ENCODE measurements at places on chromosomes 12 and 14.

DNA sequence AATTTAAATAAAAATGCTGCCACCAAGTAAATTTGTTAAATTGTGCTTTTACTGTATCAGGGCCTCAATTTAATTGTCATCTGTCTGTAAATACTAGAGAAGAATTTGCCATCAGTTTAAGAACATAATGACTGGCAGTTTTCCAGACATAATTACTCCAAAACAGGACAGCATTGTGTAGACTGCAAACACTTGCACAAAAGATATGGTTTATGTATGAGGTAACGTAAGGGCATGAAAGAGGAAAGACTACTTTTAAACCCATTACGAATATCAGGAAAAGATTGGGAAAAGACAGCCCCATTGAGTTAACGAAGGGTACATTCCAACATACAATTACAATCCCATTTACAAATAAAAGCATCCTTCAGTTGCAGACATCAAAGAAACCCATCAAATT lies 59.8 kb upstream of the KRR1 start:
- no peak for DNase-seq

GRCh38 chr14:73741876-73742519 lies 27.8 kb upstream of the PNMA1 start:
- DNase-seq: no peak

DNA sequence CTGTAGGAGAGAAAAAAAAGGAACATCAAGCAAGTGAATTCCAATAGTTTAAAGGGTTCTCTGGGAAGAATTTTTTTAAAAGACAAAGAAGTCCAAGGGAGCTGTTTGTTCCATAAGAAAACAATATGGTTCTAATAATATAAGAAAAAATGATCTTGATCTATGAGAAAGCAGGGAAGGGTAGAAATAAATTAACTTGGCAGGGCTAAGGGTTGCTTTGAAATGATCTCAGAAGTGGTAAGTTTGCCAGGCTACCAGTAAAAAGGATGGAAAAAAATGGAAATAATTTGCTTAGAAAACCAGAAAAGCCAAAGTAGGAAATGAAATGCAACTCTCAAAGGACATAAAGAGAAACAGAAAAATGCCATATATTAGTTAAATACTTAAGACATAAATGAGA lies 41.7 kb upstream of the EMP1 start:
- DNase-seq: peak; percentile 49

GRCh38 chr12:102970780-102971179 lies 13.3 kb downstream of the ASCL1 start:
- DNase-seq: no peak

- DNase-seq: no peak
These were observed 162.4 kb upstream of the NUDT4 start for GRCh38 chr12:93215290-93215678.

DNA sequence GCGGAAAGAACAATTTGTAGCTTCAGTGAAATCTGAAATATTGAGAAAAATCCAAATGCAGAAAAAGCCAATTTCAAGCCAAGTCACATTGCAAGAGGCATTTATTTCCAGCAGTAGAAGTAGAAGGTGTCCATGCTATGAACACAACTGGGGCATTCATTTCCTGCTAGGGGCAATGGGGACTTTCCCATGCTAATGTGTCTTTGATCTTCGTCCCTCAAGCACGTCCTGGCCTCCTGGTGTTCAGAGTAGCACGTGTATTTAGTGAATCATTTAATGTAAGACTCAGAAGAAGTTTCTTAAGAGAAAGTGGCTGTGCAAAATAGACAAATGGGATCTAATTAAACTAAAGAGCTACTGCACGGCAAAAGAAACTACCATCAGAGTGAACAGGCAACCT lies 267.9 kb downstream of the TMEM132C start:
- DNase-seq: no peak

DNA sequence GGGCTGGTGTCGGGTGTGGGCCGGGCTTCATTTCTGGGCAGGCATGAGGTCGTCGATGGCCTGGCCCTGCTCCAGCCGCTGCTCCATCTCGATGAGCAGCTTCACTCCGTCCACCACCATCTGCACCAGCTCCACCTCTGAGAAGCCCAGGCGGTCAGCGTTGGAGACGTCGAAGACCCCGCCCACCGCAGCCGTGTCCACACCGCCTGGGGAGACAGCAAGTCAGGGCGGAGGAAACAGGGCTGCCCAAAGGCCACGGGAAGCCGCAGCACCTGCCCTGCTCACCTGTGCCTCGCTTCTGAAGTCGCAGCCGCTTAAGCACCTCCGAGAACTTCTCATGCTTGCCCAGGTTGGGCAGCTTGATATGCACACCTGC lies 2.8 kb downstream of the CKB start:
- no peak for DNase-seq

DNA sequence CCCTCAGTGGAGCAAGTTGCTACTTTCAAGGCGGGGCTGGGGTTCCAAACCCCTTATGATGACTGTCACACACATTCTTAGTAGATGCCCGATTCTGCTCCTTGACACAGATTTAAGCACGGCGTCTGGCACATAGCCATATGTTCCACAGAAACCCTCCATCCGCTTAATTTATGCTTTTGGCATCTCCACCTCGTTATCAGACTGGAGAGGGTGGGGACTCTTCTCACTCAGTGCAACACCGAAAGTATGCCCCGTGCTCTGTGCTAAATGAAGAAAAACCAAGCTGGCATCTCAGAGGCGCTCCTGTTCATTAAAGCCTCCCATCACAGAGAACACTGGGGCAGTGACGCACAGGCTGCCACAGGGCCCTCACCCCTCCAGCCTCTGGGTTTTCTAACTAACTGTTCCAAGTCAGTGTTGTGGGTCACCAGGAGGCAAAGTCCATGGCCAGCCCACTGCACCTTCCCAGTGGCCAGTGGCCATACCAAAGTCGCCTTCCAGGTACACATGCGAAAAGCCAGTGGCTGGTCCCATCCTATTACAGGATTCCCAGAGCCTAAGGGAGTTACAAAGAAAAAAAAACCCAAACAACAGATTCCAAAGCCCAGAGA lies 27.3 kb downstream of the CCDC88C start:
- DNase-seq: no peak

DNA sequence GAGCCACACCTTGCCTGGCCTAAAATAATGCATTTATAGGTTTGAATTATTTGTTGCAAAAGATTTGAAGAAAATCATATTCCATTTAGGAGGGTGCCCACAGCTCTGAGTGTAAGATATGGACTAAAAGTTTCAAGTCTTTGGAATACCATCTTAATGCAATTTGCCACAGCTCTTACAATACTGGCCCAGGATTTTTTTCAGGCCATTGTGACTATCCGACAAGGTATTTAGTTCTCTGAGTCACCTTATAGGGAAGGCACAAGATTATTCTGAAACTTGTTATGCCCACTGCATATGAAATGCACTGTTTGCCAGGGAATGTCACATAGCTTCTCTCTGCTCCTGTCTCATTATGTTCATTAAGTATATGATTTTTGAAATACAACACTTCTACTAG lies 29.6 kb upstream of the SLC6A13 start:
- no peak for DNase-seq

DNA sequence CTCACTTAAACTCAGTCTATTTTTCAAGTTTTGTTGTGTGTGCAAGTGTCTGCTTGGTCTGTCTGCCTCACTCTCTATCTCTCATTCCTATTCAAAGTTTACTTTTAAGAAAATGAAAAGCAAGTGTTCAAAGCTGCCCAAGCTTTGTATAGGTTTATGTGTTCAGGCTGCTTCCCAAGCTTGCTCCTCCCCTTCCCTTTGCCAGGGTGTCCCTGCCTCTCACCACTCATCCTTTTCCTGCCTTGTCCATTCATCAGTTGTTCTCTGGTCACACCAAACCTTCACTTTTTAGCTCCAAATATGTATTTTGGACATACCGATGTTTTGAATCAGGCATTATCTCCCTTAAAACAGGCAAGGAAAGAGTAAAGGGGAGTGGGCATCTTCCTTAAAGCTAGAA lies 41.3 kb downstream of the STK38L start:
- no peak for DNase-seq

GRCh38 chr12:71797531-71797930 lies 42.0 kb upstream of the TBC1D15 start:
- DNase-seq: peak; percentile 60

- DNase-seq: no peak
These were observed 3.0 kb upstream of the TCHP start for GRCh38 chr12:109897029-109897428.

- DNase-seq: peak; percentile 69
These were observed 20.7 kb downstream of the ZDHHC17 start for GRCh38 chr12:76784600-76785051.

DNA sequence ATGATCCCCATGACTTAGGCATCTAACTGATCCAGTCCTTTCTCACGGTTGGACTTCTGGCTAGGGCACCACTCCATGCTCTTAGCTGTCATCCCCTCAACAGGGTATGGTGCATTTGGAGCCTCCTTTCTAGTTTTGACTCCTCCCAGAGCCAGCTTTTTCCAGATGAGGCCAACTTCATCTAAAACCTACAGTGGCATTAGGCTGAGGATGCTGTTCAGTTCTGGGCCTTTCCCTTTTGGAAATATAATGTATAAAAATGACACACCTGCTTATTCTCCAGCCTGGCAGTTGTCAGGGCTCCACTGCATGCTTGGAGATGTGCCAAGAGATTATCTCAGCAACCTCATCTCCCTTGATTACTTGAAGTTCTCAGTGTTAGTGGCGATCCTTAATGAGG lies 239.7 kb downstream of the EMP1 start:
- no peak for DNase-seq

- DNase-seq: peak; percentile 95
These were observed 129.0 kb upstream of the MED13L start for GRCh38 chr12:116406529-116406928.

GRCh38 chr14:23183479-23183878 lies at the start of gene SLC7A8:
Gene SLC7A8 (minus strand): TSS chr14:23183660. CDS start chr14:23182914, 746 bp downstream.
- DNase-seq: no peak

GRCh38 chr12:1212526-1212925 lies 221.5 kb downstream of the ERC1 start:
- DNase-seq: no peak

DNA sequence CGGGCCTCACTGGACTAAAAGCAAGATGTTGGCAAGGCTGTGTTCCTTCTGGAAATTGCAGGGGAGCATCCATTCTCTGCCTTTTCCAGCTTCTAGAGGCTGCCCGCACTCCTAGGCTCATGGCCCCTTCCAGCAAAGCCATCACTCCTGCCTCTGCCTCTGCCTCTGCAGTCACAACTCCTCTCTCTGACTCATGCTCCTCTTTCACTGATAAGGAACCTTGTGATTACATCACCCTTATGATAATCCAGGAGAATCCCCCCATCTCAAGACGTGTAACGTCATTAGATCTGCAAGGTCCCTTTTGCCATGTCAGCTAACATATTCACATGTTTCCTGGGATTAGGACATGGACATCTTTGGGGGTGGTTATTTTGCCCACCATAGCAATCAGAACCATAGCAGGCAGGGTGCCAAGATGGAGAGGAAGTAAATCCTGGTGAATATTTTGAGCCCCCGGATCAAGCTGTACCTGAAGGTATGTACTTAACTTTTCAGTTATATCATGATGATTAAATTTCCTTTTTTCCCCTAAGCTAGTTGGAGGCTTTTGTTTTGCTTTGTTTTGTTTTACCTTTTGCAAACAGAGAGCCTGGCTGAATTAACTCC lies 123.6 kb downstream of the SCARB1 start:
- no peak for DNase-seq

DNA sequence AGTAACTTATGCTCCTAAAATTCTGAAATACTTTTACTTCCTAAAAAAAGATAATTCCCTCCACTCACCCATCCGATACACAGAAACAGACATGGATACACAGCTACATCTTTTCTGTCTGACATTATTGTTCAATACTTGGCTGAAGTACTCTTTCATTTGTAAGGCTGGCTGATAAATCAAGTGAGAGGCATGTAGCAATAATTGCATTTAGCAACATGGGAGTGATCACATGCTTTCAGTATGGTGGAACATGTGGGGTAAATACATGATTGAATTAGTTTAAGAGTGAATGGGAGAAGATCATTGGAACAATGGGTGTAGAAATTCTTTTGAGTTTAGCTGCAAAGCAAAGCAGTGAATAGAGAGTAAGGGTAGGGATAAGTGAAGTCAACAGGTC lies 25.6 kb downstream of the PTPRQ start:
- peak; percentile 40 for DNase-seq
